ENCODE measurements at places on chromosomes 13 and 19.
A peak's percentile ranks its signal among the peaks of the same experiment; 100 is the strongest.

DNA sequence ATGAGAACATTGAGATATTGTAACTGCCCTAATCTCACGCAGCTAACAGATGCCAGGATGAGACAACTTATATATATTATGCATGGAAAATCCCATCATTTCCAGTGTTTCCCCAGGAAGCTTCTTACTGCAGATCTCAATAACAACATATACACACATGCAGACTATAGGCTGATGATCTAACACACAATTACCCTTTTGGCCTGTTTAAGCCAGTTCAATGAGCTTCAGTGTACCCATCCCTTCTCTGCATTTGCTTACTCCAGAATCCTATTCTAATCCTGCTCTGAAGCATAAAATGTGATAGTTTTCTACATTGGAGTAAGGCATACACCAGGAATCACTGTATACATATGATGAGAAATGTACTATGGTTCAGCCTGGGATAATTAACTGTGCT lies 489.4 kb downstream of the SUCLA2 start:
- H3K4me1 ChIP-seq: no peaks in the 10 kb centered on the region
- H3K36me3 ChIP-seq: no peaks in the 10 kb centered on the region
- DNase-seq: no peak
- no peaks in the 10 kb centered on the region for H3K27me3 ChIP-seq
- H3K4me3 ChIP-seq: no peak overlapping the region

DNA sequence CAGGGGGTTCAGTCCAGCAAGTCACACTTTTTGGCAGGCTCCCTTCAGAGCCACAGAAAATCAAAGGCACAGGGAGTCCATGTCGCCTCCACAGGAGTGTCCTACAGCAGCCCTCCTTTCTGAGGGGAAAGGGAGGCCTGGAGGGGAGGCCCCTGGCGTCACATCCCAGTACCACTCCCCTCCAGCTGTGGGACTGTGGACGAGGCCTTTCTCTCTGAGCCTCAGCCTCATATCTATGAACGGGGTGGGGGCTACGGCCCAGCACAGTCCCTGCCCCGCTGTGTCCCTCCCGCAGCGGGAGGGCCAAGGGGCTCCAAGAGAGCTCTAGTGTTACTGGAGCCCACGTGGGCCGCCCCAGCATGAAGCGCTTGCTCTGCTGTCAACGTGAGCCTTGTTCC lies 23.8 kb downstream of the PEPD start:
- H3K4me3 ChIP-seq: no peak overlapping the region
- DNase-seq: no peak
- no peaks in the 10 kb centered on the region for H3K4me1 ChIP-seq
- no peak overlapping the region for H3K27ac ChIP-seq
- no peaks in the 10 kb centered on the region for H3K36me3 ChIP-seq

- no peak overlapping the region for H3K27ac ChIP-seq
- no peaks in the 10 kb centered on the region for H3K27me3 ChIP-seq
- peaks cover 18% of the 10 kb centered on the region for H3K4me1 ChIP-seq
- H3K4me3 ChIP-seq: no peak overlapping the region
Observed at GRCh38 chr19:46733690-46734292, 12.1 kb upstream of the FKRP start.

DNA sequence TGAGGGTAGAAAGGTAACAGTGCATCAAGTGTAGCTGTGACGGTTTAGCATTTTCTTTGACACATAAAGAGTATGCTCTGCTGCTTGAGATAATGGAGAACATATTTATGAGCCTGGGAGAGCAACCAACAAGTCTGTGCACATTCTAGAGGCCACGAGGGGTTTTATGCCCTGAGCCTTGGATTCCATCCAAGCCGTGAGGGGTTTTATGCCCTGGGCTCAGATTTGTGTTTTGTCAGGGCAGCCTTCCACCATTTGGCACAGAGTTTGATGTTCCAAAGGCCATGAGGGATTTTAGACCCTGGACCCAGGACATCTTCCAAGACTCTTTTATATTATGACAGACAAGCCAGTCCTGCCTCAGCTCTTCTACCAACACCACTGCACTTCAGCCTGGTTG lies 106.4 kb downstream of the ZNF486 start:
- no peaks in the 10 kb centered on the region for H3K36me3 ChIP-seq
- no peaks in the 10 kb centered on the region for H3K4me1 ChIP-seq
- H3K27me3 ChIP-seq: no peaks in the 10 kb centered on the region
- H3K4me3 ChIP-seq: no peak overlapping the region
- no peak overlapping the region for H3K27ac ChIP-seq

DNA sequence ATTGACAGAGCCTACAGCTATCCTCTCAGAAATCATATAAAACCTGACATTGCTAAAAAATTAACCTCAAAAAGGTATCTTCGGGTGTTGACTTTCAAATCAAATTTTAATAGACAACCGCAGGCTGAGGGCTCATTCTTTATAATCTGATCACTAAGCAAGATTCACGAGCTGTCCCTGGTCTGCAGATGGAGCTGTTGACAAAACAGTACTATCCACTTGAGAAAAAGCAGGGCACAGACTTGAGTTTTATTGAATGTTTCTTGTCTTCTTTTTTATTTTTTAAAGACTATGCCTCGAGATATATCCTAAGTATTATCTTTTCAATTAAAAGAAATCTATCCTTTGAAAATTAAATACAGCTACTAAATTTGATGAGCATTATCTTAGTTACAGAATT lies 540.5 kb downstream of the PCDH9 start:
- H3K4me1 ChIP-seq: no peaks in the 10 kb centered on the region
- peaks cover 2% of the 10 kb centered on the region for H3K36me3 ChIP-seq
- no peak overlapping the region for H3K4me3 ChIP-seq
- DNase-seq: no peak

- DNase-seq: no peak
- H3K4me1 ChIP-seq: no peaks in the 10 kb centered on the region
- peaks cover 1% of the 10 kb centered on the region for H3K27me3 ChIP-seq
- H3K4me3 ChIP-seq: no peak overlapping the region
- H3K27ac ChIP-seq: no peak overlapping the region
Observed at GRCh38 chr19:28905996-28906395, 307.0 kb downstream of the UQCRFS1 start.

DNA sequence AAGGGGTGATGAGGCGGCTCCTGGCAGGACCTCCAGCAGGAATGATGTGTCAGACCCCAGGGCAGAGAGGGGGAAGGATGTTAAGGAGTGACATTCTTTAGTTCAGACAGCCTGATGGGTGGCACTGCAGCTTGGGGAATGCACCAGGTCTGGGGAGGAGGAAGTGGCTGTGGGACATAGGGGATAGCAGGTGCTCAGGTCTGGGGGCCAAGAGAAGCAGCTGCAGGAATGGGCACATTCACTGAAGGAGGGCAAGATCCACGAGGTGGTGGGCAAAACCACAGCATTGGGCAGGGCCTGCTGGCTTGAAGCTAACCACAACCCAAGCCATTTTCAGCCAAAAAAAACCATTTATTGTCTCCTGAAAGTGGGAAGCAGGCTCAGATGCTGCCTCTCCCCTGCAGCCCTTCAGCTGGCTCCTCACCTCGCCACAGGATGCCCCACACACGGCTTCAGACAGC lies 26.5 kb downstream of the COMP start:
- DNase-seq: no peak
- no peaks in the 10 kb centered on the region for H3K4me1 ChIP-seq
- no peak overlapping the region for H3K27ac ChIP-seq
- no peaks in the 10 kb centered on the region for H3K36me3 ChIP-seq
- H3K4me3 ChIP-seq: no peak overlapping the region

GRCh38 chr13:23778002-23778652 lies 111.1 kb downstream of the MIPEP start:
- peaks cover 29% of the 10 kb centered on the region for H3K4me1 ChIP-seq
- peaks cover 10% of the 10 kb centered on the region for H3K36me3 ChIP-seq
- no peaks in the 10 kb centered on the region for H3K27me3 ChIP-seq
- no peak for DNase-seq

DNA sequence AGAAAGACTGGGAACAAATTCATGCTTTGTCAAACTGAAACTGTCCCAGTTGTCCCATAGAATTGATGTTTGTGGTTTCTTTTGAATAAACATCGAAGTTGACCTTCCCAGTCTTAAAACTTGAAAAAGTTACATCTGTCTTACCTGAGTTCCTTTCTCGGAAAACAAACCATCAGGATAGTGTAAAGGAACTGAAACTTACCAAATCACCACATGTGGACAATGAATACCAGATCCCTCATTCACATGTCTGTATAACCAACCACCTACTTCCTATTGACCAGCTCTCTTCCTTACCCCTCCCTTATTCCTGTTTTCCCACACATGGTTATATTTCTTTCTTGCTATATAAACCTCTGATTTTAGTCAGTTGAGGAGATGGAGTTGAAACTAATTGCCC lies 791.7 kb upstream of the PCDH20 start:
- H3K27ac ChIP-seq: no peak overlapping the region
- no peaks in the 10 kb centered on the region for H3K36me3 ChIP-seq
- no peaks in the 10 kb centered on the region for H3K4me1 ChIP-seq
- no peak for DNase-seq

GRCh38 chr19:50320051-50320450 lies 9.1 kb downstream of the KCNC3 start:
- no peak for DNase-seq
- no peak overlapping the region for H3K4me3 ChIP-seq
- no peaks in the 10 kb centered on the region for H3K36me3 ChIP-seq
- peaks cover 29% of the 10 kb centered on the region for H3K27me3 ChIP-seq
- peaks cover 9% of the 10 kb centered on the region for H3K4me1 ChIP-seq
- no peak overlapping the region for H3K27ac ChIP-seq

GRCh38 chr19:12891553-12892021 lies 627 bp downstream of the GCDH start:
- peak overlapping the region; percentile 99 for H3K4me3 ChIP-seq
- peaks cover 23% of the 10 kb centered on the region for H3K4me1 ChIP-seq
- DNase-seq: no peak
- H3K27me3 ChIP-seq: no peaks in the 10 kb centered on the region

- no peak overlapping the region for H3K4me3 ChIP-seq
- peak overlapping the region; percentile 64 for H3K27ac ChIP-seq
- peaks cover 75% of the 10 kb centered on the region for H3K36me3 ChIP-seq
- H3K4me1 ChIP-seq: peaks cover 30% of the 10 kb centered on the region
- no peaks in the 10 kb centered on the region for H3K27me3 ChIP-seq
Observed at GRCh38 chr19:14405380-14405757, 13.8 kb downstream of the DDX39A start.

GRCh38 chr19:18863843-18864362 lies 32.1 kb downstream of the CERS1 start:
- H3K27me3 ChIP-seq: no peaks in the 10 kb centered on the region
- H3K36me3 ChIP-seq: peaks cover 39% of the 10 kb centered on the region
- no peak overlapping the region for H3K4me3 ChIP-seq
- peaks cover 2% of the 10 kb centered on the region for H3K4me1 ChIP-seq

DNA sequence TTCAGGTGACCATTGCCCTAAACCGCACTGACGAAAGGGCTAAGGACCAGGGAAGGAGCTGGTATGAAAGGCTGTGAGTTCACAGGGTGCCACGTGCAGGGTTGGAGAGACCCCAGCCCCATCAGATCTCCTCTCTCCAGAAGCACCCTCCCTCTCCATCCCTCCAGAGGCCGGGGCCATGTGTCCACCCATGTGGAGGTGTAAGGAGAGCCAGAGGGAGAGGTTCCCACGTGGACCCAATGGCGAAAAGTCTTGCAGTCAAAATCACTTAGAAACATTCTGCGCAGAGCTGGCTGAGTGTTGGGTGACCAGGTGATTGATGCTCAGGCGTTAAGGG lies 168.3 kb downstream of the COL4A1 start:
- H3K27ac ChIP-seq: peak overlapping the region; percentile 7
- no peaks in the 10 kb centered on the region for H3K36me3 ChIP-seq
- DNase-seq: no peak
- H3K4me3 ChIP-seq: no peak overlapping the region

DNA sequence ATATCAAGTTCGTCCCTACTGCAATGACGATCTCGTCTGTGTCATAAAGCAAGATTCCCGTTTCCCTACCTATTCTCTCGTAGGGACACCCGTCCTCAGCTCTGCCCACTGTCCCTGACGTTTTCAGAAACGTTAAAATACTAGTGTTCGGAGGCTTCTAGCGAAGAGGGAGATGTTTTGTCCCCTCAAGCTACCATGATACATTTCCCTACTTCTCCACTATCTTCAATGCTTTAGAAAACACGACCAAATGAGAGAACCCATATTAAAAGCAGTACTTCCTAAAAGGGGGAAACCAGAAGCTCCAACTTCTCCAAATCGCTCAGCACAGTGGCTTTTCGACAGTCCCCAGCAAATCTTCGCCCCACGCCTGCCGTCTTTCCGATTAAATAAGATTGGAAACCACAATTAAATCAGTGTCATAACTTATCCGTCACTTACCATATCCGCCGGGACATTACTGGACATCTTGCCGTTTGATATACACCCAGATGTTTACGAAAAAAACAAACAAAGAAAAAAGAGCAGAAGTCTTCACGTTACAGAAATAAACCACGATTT lies 1.3 kb downstream of the UBL3 start:
- H3K4me1 ChIP-seq: peaks cover 44% of the 10 kb centered on the region
- no peaks in the 10 kb centered on the region for H3K27me3 ChIP-seq
- peak overlapping the region; percentile 91 for H3K27ac ChIP-seq
- H3K4me3 ChIP-seq: peak overlapping the region; percentile 98
- no peaks in the 10 kb centered on the region for H3K36me3 ChIP-seq

DNA sequence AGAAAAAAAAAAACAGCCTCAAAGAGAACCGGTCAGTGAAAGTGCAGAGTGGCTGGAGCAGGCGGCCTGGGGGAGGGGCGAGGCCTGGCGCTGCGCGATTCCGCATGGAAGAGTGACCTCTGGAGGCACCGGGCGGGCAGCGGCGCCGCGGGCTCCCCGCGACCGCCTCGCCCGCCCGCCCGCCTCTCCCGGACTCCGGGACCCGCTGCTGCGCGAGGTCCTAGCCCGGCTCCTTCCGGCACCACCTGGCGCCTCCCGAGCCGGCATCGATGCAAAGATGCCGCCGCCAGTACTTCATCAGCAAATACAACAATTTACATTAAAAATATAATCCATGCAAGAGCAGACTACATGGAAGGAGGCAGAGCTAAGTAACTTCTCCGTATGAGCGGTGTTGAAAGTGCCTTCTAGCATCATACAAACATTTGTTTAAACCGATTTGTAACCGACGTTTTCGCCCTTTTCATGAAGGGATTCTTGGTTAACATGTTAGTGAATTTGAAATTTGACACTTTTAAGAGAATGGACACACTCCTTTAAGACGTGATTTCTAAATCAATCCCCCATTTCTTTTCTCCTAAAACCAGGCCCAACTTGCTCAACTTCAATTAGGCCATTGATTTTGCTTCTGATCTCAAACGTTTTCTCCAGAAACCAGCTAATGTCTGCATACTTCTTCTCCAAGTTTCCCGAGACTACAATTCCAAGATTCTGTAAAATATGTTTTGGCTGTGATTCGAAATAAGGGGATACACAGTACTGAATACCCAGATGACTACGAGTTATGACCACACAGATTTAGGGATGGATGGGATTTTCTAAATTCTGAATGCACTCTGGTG lies 2.1 kb downstream of the EFNB2 start:
- peaks cover 49% of the 10 kb centered on the region for H3K27me3 ChIP-seq
- no peaks in the 10 kb centered on the region for H3K36me3 ChIP-seq
- peaks cover 22% of the 10 kb centered on the region for H3K4me1 ChIP-seq
- H3K4me3 ChIP-seq: peak overlapping the region; percentile 54

DNA sequence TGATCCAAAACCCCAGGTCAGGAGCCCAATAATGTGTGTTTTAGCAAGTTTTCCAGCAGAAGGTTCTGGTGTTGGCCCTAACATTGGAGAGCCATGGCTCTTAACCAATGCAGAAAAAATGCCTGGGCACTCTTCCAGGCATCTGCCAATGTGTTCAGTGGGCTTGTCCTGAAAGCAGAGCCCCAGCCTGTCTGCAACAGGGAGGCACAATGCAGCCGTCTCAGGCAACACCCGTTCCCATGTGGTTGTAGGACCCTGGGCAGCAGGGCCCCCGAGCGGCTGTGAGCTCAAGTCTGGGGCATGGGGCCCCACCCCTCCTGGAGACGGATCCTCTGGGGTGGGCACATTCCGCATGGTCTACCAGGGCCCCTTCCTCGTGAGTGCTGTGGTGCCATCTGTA lies 58.1 kb upstream of the SIAH3 start:
- H3K4me3 ChIP-seq: no peak overlapping the region
- DNase-seq: no peak
- no peaks in the 10 kb centered on the region for H3K36me3 ChIP-seq
- H3K27ac ChIP-seq: no peak overlapping the region
